ENCODE measurements at places on chromosomes 4 and X. TPM values are rescaled to one million over a fixed set of nuclear protein-coding genes. Genes with fewer than 3 reads are reported as not detected.

The TACC3 gene
- 4.0 TPM for total RNA-seq

The CXCL8 gene
- total RNA-seq, result 69.8 TPM

The GPAT3 gene
- total RNA-seq, result 22.3 TPM

The MAGEA6 gene
- total RNA-seq, result not detected

The BEND2 gene
- total RNA-seq, result not detected

The ABCB7 gene
- 41.4 TPM for total RNA-seq

The BGN gene
- total RNA-seq, result 11.2 TPM

The PRR32 gene
- not detected for total RNA-seq

The ARHGAP4 gene
- total RNA-seq, result 3.7 TPM

The DCX gene
- under 0.01 TPM for total RNA-seq

The ACE2 gene
- not detected for total RNA-seq

The AR gene
- total RNA-seq, result 0.26 TPM

The CFAP47 gene
- total RNA-seq, result under 0.01 TPM

The SMIM20 gene
- total RNA-seq, result 20.7 TPM

The LDB2 gene
- total RNA-seq, result 722 TPM

The XIAP gene
- 53.7 TPM for total RNA-seq

The CMC4 gene
- total RNA-seq, result 9.4 TPM

The PCSK1N gene
- 0.11 TPM for total RNA-seq

The RASGEF1B gene
- 0.52 TPM for total RNA-seq

The GLOD5 gene
- total RNA-seq, result not detected

The ENAM gene
- not detected for total RNA-seq

The ADH6 gene
- not detected for total RNA-seq

The EDA2R gene
- total RNA-seq, result 1.5 TPM

The ASIC5 gene
- not detected for total RNA-seq

The SLITRK4 gene
- total RNA-seq, result not detected

The RBMXL3 gene
- total RNA-seq, result not detected

The ZFP92 gene
- 0.26 TPM for total RNA-seq

The ZGRF1 gene
- 5.3 TPM for total RNA-seq

The SEC24D gene
- 26.1 TPM for total RNA-seq

The EVC gene
- 16.6 TPM for total RNA-seq

The LARP1B gene
- total RNA-seq, result 13.4 TPM

The PDGFC gene
- 21.5 TPM for total RNA-seq

The BMP3 gene
- under 0.01 TPM for total RNA-seq

The GDPD2 gene
- not detected for total RNA-seq

The SEL1L3 gene
- 77.2 TPM for total RNA-seq

The LRRC66 gene
- total RNA-seq, result under 0.01 TPM

The CCSER1 gene
- 0.11 TPM for total RNA-seq

The LSM6 gene
- 30.3 TPM for total RNA-seq

The TMEM47 gene
- total RNA-seq, result 6.4 TPM

The WAS gene
- not detected for total RNA-seq

The TREX2 gene
- 4.7 TPM for total RNA-seq

The CENPE gene
- total RNA-seq, result 2.4 TPM

The BRS3 gene
- not detected for total RNA-seq

The FAM47A gene
- total RNA-seq, result not detected

The ADRA2C gene
- under 0.01 TPM for total RNA-seq

The GLRB gene
- total RNA-seq, result 19.3 TPM

The NXF2B gene
- total RNA-seq, result not detected

The OTUD5 gene
- total RNA-seq, result 26.0 TPM

The FAM184B gene
- total RNA-seq, result not detected

The PDZD4 gene
- 0.33 TPM for total RNA-seq

The ADAMTS3 gene
- total RNA-seq, result 0.34 TPM

The ARHGAP36 gene
- not detected for total RNA-seq

The RAI2 gene
- 2.4 TPM for total RNA-seq

The RHOXF2 gene
- not detected for total RNA-seq

The DGAT2L6 gene
- total RNA-seq, result not detected

Data from dermis lymphatic vessel endothelial cell (primary cell).